CD4-positive, alpha-beta T cell treated with Interleukin-21 for 1 hour (primary cell): ENCODE measurements at places on chromosomes 1 and 21.

GRCh38 chr1:203638103-203638475 is 11.5 kb downstream of the ATP2B4 start:
- no peak for DNase-seq

DNA sequence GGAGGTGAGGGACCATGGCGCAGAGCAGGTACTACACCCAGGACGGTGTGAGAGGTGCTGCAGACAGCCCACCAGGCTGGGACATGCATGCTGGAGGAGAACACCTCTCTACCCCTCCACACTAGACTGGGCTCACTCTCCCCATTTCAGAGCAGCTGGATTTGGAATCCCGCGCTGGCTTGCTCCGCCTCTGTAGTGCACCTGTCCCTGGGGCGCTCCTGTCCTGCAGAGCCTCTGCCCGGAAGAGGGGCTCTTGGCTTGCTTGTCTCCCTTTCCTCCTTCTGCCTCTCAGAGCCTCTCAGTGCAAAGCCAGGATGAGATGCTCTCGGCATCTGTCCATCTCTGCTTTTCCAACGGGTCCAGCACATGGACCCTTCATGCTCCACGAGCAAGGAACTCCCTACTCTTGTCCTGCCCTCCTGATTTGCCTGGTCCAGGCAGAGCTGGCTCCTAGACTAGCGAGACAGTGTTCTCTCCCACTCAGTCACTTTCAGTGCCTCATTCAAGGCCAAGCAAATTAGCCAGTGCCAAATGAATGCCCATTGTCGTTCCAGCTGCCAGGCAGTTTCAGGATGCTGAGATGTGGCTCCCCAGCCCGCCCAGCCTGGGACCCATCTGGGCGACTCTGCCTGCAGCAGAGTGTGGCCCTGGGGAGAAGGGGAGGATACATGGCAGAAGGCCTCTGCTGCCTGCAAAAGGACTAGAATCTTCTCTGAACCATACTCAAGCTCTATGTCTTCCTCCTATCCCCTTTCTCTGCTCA is 33.7 kb downstream of the CDCA8 start:
- DNase-seq = no peak

DNA sequence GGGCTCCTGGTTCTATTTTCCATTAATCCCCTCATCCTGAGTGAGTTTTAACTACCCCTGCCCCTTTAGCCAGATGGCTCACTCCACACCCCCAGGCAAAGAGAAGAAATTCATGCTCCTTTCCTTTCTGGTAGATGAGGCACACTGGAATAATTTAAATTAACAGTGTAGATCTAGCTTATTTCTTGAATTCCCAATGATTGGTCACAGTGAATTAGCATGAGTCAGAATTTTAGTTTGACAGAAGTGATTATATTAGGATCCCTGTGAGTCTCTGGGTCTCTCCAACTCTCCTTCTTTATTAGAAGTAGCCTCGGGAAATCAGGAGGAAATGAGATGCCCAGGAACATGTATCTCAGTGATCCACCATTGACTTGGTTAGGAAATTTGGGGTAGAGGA is 103.1 kb upstream of the KAZN start:
- DNase-seq = no peak

GRCh38 chr21:41290106-41290799 is 26.3 kb upstream of the FAM3B start:
- no peak for DNase-seq

GRCh38 chr21:31710586-31710985 is 21.3 kb downstream of the SCAF4 start:
- no peak for DNase-seq

GRCh38 chr1:183711741-183712361 is 58.7 kb upstream of the APOBEC4 start:
- DNase-seq = no peak

GRCh38 chr1:8482979-8483381 is 165.1 kb downstream of the SLC45A1 start:
- no peak for DNase-seq

DNA sequence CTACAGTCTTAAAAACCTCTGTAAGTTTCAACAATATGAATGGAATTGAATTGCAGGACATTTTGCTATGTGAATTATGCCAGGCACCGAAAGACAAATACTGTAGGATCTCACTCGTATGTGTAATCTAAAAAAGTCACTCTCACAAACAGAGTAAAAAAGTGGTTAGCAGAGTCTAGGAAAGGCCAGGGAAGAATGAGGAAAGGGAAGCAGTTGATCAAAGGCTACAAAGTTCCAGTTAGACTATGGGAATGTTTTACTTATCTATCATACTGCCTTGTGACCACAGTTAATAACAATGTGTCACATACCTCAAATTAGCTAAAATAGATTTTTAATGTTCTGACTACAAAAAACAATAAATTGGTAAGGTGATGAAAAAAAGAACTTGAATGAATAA is 565.4 kb upstream of the BRINP3 start:
- DNase-seq = no peak
